ENCODE measurements at places on chromosomes 6 and 20. TPM values are rescaled to one million over a fixed set of nuclear protein-coding genes. Genes with fewer than 3 reads are reported as not detected.

DNA sequence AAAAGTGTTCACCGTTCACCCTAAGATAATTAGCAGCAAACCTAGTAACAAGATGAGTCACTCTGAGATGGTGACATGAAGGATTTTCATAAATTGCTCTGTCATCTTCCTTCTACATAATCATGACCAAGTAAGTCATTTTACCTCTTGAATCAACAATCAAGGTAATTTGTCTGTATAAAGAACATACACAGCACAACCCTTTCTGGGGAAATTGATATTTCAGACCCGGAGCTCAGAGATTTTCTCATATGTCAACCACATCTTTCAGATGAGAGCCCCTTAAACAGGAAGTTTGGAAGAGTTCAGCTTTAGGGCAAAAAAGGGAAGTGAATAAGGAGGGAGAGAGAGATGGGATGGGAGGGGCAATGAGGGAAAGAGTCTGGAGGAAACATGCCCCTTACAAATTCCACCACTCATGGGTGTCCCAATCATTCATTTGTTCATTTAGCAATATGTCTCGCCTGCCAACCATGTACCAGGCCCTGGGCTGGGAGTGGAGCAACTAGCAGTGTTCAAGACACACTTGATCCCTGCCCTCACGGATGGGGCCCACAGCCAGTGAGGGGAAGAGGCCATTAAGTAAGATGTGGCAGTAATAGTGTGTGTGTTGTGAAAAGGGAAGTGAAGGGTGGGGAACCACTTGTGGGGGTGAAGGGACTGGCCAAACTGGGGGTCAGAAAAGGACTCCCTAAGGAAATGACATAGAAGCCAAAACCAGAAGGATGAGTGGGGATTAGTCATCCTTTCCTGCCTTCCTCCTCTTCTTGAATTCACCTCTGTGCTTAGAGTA is 190.9 kb downstream of the MAFB start:
- peak; percentile 73 for DNase-seq

DNA sequence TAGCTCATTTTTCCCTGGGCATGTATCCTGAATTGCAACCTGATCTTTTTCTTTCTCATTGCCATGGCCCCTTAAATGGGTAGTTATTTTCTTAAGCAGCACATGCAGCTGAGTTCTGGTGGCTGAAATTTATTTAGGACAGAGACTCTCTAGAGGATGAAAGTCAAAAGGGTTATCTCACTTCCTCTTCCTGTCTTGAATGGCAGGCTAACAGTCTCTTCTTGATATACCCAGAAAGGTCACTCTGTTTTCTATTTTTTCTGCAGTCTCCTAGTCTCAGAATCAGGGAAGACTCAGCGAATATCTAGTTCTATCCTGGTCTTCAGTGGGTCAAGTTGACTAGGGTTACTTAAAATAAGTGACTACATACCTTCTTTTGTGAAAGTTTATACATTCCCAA is 243.3 kb downstream of the EPHA7 start:
- DNase-seq: no peak

DNA sequence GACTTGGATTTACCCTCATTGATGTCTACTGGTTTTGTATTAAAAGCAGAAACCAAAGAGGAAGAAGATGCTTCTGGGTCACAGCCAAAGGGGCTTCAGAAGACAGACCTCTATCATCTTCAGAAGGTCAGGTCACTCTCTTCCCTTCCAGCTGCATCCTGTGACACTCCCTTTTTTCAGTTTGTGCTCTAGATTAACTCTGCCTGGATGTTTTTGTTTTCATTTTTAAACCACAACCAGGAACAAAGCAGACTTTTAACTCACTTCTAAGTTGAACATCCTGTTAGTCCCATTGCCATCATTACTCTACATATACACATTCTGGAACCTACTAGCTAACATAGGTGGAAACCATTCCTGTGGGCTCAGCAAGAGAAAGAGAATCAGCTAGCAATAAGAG is 45.2 kb downstream of the AKIRIN2 start:
- no peak for DNase-seq

GRCh38 chr20:63519668-63520503 is 679 bp upstream of the PPDPF start:
- DNase-seq: no peak

DNA sequence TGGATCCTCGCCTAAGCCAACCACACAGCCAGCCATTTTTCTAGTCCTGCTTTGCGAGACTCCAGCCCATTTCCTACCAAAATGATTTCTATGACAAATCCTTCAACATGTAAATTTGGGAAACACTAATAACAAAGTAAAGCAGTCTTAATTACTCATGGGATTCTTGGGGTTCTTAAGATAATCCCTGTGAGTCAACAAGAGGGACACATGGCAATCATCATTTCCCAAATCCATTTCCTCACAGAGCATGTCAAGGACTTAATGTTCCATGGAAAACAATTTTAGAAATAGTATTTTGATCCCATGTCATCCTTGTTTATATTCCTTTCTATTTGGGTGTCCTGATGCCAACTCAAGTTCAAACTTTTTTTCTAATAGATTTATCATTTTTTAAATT is 322.7 kb upstream of the NOX3 start:
- DNase-seq: no peak

GRCh38 chr20:35155936-35156335 is 8.8 kb upstream of the EDEM2 start:
- no peak for DNase-seq

GRCh38 chr20:61135968-61136367 is 116.1 kb upstream of the CDH4 start:
- no peak for DNase-seq

DNA sequence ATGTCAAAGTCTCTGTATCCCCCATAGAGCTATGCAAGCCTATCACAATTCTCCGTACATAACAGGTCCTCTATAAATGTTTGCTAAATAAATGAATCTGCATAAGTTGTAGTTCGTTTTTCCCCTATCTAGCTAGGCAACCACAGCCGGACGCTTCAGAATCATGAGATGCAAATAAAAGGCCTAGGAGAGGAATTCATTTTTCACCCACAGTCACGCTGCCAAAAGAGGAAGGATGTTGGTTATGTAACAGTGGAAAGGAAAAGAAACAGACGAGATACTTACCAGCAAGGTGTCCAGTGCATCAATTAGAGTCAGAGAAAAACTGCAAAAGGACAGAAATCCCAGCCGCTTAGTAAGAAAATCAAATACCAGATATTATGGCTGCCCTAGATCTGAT is 2.4 kb downstream of the EDEM2 start:
- DNase-seq: no peak

DNA sequence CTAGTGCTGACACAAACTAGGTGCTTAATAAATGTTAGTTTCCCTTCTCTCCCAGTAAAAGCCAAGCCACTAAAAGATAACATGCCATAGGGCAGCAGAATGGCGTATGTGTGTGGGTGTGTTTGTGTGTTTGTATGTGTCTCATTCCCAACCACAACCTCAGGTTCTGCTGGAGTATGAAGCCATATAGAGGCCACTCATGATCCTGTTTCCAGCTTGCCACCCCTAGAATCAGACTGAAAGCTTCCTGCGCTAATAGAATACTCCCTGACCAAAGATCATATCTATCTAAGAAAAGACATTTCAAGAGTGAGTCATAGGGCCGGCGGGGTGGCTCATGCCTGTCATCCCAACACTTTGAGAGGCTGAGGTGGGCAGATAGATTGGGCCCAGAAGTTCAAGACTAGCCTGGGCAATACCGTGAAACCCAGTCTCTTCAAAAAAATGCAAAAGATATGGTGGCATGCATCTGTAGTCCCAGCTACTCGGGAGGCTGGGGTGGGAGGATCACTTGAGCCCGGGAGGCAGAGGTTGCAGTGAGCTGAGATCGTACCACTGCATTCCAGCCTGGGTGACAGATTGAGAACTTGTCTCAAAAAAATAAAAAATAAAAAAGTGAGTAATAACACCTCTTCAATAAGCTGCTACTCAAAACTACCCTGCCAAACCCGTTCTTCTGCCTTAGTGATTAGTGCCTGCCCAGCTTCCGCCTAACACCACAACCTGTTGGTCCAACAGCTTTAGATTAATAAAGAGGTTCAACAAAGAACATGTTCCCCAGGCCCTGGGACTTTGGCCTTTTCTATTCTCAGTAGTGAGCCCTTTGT is 11.8 kb upstream of the SNRPC start:
- no peak for DNase-seq

- no peak for DNase-seq
Measured at GRCh38 chr20:37417617-37418467, 71.9 kb downstream of the SRC start.

- DNase-seq: no peak
Measured at GRCh38 chr20:62273416-62273815, 29.4 kb upstream of the ADRM1 start.

DNA sequence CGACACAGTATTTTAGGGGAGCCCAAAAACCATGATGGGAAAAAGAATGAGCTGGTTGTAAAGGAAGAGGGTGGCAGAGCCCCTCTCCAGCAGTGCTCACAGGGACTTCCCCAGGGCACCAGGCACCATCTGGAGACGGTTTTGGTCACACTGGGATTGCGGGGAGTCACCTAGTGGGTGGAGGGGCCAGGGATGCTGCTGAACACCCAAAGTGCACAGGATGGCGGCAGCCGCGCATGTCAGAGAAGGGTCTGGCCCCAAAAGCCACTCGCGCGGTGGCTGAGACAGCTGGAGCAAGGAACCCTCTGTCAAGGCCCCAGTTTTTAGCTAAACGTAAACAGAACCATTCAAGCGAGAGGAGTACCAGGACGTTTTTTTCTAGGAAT is 10.8 kb downstream of the CTSZ start:
- peak; percentile 30 for DNase-seq

- DNase-seq: no peak
Measured at GRCh38 chr6:69705954-69706353, 90.9 kb downstream of the LMBRD1 start.

GRCh38 chr6:135581211-135581610 is 83.7 kb upstream of the AHI1 start:
- DNase-seq: no peak

DNA sequence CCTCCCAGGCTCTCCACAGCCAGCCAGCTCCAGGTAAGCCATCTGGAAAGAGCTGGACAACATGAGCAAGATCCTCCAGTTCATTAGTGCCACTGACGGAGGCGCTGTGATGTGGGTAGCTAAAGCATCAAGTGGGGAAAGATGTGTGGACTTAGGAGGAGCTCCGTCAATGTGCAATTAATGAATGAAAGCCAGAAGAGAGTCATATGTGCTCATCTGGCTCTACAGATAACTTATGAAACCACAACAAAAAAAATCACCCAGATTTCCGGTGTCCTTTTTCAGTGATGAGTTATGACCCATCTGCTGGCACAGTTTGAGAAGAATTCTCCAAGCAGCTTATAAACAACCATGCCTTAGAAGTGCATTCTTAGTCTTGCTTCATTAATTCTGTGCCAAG is 311.7 kb upstream of the PLCB4 start:
- no peak for DNase-seq

- DNase-seq: no peak
Measured at GRCh38 chr20:21571841-21572690, 58.2 kb upstream of the NKX2-2 start.

GRCh38 chr6:136118787-136119186 is 131.3 kb downstream of the MTFR2 start:
- no peak for DNase-seq

DNA sequence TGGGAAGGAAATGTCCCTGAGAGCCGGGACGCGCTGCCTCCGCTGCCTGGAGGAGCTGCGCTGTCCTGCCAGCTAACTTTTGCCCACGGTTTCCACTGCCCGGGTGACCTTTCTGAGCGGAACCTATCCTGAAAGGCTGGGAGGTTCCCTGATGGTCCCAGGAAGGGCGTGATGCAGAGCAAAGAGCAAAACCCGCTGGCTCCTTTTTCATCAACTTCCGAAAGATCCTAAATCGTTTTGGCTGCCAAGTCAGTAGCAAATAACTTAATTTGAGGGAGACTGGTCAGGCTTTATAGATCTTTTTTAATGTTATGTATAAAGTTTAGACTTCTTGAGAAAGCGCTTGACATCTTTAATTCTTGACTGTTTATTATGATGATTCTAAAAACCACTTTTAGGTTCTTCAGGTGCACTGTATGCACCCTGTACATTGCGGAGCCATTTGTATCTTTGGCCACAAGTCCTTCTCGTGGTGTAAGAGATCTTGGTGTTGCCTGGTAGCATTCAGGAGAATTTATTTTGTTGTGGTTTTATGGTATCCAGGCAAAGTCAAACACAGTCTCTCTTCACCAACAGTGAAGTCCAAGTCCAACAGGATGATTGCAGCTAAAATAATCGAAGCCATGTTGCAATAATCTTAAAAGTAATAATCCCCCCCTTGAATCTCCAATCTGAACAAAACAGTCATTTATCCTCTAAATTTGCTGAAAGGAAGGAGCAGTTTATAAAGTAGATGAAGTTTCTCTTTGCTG is at the start of gene SYNE1:
SYNE1 (minus strand) TSS at position 67 of the 752 bp plus-strand sequence. CDS start 9,031 bp downstream, outside the sequence.
- no peak for DNase-seq

DNA sequence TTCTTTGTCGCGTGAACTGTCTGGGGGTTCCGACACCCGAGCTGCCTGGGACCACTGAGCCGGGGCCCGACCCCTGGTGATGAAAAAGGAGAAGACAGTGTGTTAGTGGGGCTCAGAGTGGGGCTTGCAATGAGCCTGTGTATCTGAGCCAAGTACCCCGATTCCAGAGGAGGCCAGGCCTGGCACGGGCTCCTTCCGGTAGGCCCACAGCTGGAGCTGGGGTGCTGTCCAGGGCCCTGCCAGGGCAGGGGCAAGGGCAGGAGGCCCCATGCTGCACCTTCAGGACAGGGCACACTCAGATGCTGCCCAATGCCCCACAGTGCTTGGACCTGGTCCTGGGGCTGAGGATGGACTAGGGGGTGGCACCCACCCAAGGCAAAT is 89.4 kb downstream of the TAF4 start:
- DNase-seq: no peak

DNA sequence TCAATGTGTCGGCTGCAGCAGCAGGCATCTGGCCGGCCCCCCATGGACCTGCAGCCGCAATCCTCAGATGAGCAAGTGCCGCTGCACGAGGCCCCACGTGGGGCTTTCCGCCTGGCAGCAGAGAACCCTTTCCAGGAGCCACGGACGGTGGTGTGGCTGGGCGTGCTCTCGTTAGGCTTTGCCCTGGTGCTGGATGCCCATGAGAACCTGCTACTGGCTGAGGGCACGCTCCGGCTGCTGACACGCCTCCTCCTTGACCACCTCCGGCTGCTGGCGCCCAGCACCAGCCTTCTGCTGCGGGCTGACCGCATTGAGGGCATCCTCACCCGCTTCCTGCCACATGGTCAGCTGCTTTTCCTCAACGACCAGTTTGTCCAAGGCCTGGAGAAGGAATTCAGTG is 3.5 kb downstream of the AP5S1 start:
- DNase-seq: peak; percentile 23

GRCh38 chr6:6592826-6593475 is 4.4 kb downstream of the LY86 start:
- DNase-seq: no peak

GRCh38 chr6:157648561-157648960 is 174.5 kb upstream of the SNX9 start:
- DNase-seq: no peak

DNA sequence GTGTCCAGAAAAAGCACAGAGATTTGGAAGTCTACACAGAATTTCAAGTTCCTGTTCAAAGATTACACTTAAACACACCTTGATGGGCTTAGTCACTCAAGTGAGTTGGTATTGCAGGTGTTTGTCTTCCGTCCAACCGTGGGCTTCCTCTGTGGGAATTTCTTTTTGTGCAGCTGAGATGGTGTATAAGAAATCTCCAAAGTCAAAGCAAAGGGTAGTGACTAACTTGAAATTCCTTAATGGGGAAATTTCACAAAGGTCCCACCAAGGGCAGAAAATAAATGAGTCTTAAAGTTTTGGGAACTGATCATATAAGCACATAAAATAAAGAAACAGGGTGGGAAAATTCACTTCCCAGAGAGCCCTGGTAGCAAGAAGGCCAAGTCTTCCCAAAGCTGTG is 102.0 kb upstream of the TNFAIP3 start:
- no peak for DNase-seq

Gene TPD52L1
- total RNA-seq: 150 TPM

Gene CFB
- 3.5 TPM for total RNA-seq

Gene CST7
- total RNA-seq: 0.50 TPM

Gene AVP
- total RNA-seq: not detected

Gene SENP6
- total RNA-seq: 69.5 TPM
